ENCODE measurements at places on chromosomes 5 and 9.

- no peak for DNase-seq
Observed at GRCh38 chr5:57862471-57862911, 379.9 kb upstream of the ACTBL2 start.

DNA sequence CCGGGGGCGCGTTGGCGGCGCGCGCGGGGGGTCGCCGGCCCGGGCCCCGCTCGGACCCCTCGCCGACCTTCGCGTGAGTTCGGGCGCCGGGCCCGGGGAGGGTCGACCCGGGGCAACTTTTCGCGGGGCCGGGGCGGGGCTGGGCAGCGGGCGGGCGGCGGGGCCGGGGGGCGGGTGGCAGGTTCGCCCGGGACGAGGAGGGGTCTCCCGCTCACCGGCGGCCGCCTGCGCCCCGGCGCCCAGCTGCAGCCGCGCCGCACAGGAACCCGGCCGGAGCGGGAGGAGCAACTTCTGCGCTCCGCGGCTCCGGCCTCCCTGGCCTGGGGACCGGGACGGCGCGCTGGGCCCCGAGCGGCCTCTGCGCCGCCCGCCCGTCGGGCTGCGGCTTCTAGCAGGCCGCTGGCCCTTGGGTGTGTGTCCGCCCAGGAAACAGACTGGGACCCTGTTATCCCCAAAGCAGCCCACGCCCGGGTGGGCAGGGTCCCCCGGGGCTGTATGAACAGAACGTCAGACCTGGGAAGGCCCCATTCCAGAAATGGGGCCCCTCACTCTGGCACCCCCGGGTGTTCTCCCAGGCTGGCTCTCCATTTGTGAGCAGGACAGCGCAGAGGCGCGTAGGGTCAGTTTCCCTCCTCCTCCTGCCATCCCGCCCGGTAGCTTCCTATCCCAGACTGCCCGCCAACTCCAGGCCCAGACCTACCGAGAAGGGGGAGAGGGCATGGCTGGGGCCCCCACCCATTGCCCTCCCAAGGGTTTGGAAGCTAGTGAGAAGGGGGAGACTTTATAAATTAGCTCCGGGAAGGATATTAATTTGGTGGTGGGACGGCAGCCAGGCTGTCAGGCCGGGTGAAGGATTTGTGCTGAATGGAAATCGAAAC, 708 bp downstream of the RXRA start:
- DNase-seq, result no peak

DNA sequence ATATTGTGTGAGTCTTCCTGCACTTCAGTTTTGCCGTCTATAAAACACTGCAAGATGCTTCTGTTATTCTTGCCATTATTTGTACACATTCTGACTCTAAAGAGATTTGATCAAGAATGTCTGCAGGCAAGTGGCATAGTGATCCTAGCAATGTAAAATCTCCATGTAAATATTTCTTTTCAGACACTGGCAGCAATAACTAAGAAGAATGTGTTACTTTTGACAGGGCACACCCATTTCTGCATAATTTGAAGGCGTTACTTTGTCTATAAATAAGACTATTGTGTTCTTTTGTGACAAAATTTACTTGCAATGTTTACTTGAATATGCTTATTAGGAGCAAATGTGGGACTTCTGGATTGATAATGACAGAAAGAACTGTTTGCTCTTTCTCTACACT, 20.1 kb downstream of the RANBP3L start:
- no peak for DNase-seq

DNA sequence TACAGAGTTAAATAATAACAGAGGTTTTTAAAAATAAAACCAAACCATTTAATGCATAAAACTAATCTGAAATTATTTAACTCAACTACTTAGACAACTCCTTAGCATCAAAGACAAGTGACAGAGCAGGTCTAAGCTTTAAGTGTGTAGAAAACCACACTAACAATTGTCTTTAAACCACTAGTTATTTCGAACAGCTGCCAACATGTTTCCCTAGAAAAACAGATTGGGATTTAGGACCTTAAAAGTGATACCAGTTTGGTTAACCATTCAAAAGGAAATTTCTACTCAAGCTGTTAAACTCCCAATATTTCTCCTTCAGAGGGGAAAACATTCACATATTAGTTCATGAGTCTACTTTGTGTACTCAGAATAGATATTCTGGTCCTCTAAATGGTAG, 208.7 kb downstream of the BNC2 start:
- DNase-seq, result no peak

GRCh38 chr5:151751091-151751490, 7.3 kb downstream of the ATOX1 start:
- DNase-seq, result no peak

DNA sequence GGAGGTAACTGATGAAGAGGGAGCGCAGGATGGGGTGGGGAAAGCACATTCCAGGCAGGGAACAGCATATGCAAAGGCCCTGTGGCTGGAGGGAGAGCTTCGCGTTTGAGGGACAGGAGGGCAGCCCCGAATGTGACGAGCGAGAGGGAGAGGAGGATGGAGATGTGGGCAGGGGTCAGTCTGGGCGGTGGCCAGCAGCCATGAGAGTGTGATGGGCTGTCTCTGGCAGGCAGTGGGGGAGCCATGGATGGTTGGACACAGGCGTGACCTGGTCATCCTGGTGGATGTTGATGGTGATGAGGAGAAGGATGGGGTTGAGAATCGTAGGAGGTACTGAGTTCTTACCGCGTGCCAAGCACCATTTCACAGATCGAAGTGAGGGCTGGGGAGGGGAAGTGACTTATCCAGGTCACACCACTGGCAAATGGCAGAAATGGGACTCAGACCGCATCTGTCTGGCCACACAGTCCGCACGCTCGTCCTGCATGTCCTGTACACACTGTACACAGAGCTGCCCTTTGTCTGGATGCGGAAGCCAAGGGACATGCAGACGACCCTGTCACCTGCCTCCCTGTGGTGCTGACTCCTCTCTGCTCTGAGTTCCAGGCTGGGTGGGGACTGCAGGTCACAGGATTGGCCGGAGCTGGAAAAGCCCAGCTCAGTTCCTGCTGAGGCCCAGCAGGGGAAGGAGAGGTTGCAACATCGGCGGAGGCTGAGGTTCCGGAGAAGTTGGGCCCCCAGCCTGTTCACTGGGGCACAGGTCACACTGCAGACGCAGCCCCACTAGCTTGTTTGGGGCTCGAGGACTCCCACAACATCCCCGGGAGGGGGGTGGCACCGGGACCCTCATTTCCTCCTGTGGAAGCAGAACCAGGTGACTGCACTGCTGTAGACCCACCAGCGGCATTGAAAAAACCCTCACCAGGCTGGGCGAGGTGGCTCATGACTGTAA, 165.6 kb upstream of the IER5L start:
- DNase-seq, result peak; percentile 97

DNA sequence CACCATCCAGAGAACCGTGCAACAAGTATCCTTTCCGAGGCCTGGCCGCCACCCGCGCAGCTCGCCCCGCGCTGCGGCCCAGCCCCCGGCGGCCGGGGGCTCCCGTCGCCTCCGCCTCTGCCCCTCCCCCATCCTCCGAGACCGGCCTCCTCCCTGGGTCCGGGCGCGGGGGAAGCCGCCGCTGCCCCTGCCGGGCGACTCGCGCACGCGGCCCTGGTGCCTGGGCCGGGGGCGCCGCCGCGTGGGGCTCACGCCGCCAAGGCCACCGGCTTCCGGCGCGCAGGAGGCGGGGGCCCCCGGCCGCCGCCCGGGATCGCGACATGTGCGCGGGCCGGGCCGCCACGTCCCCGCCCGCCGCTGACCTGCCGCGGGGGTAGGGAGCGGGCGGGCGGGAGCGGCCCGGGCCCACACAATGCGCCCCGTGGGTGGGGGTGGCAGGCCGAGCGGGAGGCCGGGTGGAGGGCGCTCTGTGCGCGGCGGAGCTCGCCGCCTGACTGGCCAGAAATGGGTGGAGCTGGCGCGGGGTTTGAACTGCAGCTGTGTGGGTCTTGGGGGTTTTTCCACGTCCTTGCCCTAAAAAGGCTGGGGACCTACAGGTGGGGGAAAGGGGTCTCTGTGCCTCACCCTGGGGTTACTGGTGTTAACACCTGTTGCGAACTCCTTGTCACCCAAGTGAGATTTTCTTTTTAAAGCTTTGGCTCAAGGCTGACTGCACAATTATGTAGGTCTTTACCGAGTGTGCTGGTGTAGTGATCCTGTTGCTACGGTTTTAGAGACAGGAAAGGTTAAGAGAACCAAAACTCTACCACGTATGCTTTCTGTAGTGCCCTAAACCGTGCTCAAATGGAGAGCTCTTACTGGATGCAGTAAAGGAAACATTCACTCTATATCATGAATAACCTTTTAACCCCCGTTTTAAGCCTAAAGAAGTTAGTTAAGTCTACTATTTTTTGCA, 32.3 kb downstream of the TNPO1 start:
- DNase-seq, result peak; percentile 36

DNA sequence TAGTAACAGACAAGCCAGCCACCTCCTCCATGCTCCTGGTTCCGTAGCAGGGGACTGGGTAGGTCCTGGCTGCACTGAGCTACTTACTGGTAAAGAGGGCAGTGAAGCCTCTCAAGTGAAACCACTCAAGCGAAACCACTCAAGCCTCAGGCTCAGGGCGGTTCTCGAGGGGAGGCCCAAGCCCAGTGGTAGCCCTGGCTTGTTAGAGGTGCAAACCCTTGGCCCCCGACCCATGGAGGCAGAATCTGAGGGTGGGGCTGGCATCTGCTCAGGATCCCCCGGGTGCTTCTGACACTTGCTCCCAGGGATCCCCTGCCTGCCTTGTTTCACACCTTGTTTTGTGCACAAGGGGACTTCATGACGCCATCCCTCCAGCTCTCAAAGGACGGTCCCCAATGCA, 76.5 kb upstream of the OLFM1 start:
- DNase-seq, result no peak

DNA sequence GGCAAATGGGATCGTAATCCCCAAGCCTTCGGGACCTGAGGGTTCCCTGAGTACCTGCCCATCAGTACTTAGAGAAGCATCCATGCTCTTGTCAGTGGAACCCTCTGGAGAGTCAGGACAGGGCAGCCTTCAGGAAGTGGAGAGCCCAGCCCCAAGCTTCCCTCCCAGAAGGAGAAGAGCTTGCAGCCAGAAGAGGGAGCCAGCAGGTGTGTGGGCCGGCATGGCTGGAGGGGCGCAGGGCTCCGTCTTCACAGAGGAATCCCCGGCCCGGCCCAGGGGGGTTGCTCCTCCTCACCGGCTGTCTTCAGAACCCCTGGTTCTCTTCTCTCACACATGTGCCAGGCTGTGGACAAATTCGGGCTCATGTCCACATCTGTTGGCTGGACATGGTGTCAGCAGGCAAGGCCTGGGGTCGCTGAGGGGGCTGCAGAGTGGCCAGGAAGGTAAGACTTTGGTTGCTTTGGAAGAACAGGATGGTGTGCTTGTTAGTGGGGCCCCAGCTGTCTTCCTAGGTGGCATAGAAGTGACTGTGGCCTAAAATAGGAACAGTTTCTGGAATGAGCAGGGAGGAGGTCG, 58.9 kb upstream of the RXRA start:
- no peak for DNase-seq

DNA sequence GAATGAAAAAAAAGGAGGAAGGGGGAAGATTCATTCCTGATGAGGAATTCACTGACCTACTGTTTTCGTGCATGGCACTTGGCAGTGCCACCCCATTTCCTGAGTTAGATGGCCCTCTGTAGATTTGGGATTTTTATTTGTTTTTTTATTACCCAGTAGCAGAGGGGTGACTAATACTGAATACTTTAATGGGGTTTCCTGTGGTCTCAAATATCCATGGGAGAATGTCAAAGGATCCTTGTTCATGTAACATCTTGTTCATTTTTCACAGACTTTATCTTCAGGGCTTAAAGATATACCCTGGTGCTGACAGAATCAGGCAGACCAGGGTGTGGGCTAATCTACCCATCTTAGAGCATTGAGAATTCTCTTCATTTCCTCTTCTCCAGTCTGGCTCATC, 93.0 kb downstream of the MAMDC2 start:
- no peak for DNase-seq

GRCh38 chr5:76403766-76404222, 709 bp downstream of the IQGAP2 start:
- peak; percentile 42 for DNase-seq

DNA sequence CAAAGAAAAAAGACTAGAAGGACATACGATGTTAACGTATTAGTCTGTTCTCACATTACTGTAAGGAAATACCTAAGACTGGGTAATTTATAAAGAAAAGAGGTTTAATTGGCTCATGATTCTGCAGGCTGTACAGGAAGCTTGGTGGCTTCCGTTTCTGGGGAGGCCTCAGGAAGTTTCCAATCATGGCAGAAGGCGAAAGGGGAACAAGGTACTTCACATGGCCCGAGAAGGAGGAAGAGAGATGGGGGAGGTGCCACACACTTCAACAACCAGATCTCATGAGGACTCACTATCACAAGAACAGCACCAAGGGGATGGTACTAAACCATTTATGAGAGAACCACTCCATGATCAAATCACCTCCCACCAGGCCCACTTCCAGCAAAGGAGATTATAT, 110.1 kb downstream of the CARTPT start:
- DNase-seq, result no peak

GRCh38 chr9:116361547-116361946, 208.0 kb downstream of the PAPPA start:
- DNase-seq, result no peak

DNA sequence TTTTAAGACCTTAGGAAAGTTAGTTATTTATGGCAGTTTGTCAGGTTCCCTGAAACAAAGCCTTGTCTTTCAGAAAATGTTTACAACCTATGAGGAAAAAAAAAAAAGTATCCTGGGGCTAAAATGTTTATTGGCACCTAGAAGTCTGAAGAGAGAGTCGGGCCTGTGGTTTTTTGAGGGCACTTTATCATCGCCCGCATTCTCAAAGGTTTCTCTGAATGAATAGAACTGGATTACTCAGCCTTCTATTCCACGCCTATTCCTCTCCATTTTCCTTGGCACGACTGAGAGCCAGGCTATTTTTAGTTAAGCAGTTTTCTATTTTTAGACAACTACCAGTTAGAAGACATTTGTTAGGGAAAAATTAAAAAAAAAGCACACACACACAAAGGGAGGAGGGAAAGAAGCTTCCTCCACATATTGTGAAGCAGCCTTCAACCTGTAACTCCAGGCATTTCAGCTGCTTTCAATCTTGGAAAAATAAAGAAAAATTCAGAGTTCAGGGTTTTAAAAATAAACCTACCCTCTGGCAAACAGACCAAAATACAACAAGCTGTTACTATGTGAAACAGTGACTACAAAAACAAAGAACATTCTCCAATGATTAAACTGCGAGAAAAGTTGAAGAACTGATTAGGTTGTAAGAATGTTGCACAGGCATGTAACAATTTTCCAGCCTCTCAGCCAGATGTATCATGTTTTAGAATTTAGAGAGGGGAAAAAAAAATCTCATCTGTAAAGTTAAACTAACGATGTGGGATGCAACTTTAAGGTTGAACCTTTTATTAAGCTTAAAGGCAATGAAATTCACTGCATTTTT, 97.0 kb downstream of the MEF2C start:
- no peak for DNase-seq
